ENCODE measurements at places on chromosomes 16 and 17.

DNA sequence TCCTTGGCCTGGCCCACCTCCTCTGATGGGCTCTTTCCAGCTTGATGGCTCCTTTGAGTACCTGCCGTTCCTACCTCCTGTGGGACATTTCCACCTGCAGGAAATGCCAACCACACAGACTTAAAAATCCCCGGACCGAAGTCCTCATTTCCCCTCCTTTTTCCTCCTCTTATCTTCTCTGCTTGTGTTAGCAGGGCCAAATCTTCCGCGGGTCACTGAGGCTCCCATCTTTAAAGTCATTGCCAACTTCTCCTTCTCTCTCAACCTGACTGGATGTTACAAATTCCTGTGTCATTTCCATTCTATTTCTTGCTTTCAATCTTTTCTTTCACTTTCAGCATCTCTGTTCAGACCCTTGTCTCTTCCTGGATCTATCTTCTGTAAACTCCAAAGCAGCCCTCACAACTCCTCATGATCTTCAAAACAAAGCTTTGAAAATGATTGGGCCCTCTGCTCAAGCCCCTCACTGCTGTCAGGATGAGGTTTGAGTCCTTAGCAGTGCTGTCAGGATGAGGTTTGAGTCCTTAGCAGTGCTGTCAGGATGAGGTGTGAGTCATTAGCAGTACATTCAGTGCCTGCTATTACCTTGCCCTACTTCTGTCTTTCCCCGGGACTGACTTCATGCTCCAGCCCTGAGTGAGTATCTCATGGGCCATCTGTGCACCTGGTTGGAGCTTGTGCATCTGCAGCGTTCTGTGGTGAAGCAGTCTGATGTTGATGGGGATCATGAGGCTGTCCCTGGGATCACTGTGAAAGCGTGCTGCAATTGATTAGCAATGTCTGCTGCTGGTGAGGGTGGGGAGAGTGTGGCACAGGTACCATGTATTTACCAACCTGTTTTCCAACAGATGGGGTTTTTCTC, 100.1 kb downstream of the IRF8 start:
- DNase-seq: no peak
- H3K27ac ChIP-seq: peak overlapping the region; percentile 45
- H3K27me3 ChIP-seq: peaks cover 4% of the 10 kb centered on the region

- peaks cover 19% of the 10 kb centered on the region for H3K4me1 ChIP-seq
- H3K4me3 ChIP-seq: no peak overlapping the region
- DNase-seq: no peak
- H3K27ac ChIP-seq: no peak overlapping the region
- H3K27me3 ChIP-seq: no peaks in the 10 kb centered on the region
Measured at GRCh38 chr17:37278247-37278894, 97.4 kb upstream of the C17orf78 start.

GRCh38 chr17:78241277-78242023, 10.0 kb downstream of the TMEM235 start:
- H3K36me3 ChIP-seq: no peaks in the 10 kb centered on the region
- peaks cover 5% of the 10 kb centered on the region for H3K4me1 ChIP-seq
- H3K27me3 ChIP-seq: peaks cover 3% of the 10 kb centered on the region
- no peak for DNase-seq
- H3K27ac ChIP-seq: no peak overlapping the region
- no peak overlapping the region for H3K4me3 ChIP-seq

GRCh38 chr16:88376835-88377726, 5.7 kb upstream of the ZNF469 start:
- H3K27ac ChIP-seq: no peak overlapping the region
- H3K27me3 ChIP-seq: no peaks in the 10 kb centered on the region
- no peaks in the 10 kb centered on the region for H3K36me3 ChIP-seq
- peak; percentile 14 for DNase-seq

- no peak overlapping the region for H3K4me3 ChIP-seq
- peaks cover 8% of the 10 kb centered on the region for H3K4me1 ChIP-seq
- peaks cover 5% of the 10 kb centered on the region for H3K27me3 ChIP-seq
- H3K36me3 ChIP-seq: no peaks in the 10 kb centered on the region
- no peak for DNase-seq
Measured at GRCh38 chr16:474420-475122, 49.1 kb downstream of the RAB11FIP3 start.

DNA sequence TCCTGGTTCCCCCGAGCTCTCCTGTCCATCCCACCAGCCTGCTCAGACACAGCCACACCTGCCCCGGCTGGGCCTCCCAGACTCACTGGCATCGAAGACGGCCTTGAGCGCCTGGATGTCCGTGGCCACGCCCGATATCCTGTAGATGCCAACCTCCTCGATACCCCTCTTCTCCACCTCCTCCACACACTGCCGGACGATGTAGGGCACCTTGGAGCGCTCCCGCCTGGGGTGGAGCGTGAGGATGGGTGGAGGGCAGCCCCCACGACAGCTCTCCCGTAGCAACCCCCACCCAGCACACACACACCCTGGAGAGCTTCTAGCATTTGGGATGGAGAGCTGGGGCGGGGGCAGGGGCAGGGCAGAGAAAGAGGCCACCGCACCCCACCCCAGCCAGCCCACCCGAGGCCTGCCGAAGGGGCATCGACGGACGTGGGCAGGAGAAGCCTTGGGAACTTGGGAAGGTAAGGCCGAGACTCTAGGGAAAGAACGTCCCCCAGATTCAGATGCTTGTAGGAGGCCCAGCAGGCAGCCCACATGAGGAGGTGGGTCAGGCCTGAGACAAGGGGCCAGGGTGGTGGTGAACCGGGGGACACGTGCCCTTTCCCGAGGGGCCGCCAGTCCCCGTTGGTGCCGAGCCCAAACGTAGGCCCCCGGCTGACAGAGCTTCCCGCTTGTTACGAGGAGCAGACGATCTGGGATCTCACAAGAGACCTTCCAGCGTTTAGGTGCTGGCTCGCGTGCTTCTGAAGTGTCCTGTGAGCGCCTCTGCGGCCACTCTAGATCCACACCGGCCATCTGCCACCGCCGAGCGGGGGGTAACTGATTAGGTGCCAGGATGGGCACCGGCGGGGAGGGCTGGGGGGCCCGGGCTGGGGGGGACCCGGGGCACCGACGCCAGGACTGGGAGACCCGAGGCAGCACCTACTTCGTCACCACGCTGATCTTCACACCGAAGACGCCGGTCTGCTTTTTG, 15.1 kb downstream of the TIMM22 start:
- no peak overlapping the region for H3K4me3 ChIP-seq
- H3K4me1 ChIP-seq: peaks cover 1% of the 10 kb centered on the region
- peaks cover 7% of the 10 kb centered on the region for H3K27me3 ChIP-seq
- no peaks in the 10 kb centered on the region for H3K36me3 ChIP-seq
- DNase-seq: no peak

GRCh38 chr16:86520317-86521210, 10.2 kb downstream of the FOXF1 start:
- H3K27ac ChIP-seq: no peak overlapping the region
- no peak for DNase-seq
- peaks cover 18% of the 10 kb centered on the region for H3K27me3 ChIP-seq
- peaks cover 6% of the 10 kb centered on the region for H3K4me1 ChIP-seq
- H3K36me3 ChIP-seq: no peaks in the 10 kb centered on the region
- no peak overlapping the region for H3K4me3 ChIP-seq

- peak overlapping the region; percentile 60 for H3K4me3 ChIP-seq
- peaks cover 63% of the 10 kb centered on the region for H3K4me1 ChIP-seq
- no peak for DNase-seq
- H3K27me3 ChIP-seq: peaks cover 14% of the 10 kb centered on the region
- H3K27ac ChIP-seq: peak overlapping the region; percentile 84
Measured at GRCh38 chr16:49833796-49834530, 21.9 kb downstream of the ZNF423 start.

GRCh38 chr16:69921127-69921526, 30.0 kb upstream of the CLEC18A start:
- peaks cover 2% of the 10 kb centered on the region for H3K27me3 ChIP-seq
- no peak for DNase-seq
- no peak overlapping the region for H3K27ac ChIP-seq
- peaks cover 27% of the 10 kb centered on the region for H3K4me1 ChIP-seq
- H3K36me3 ChIP-seq: no peaks in the 10 kb centered on the region
- H3K4me3 ChIP-seq: no peak overlapping the region

DNA sequence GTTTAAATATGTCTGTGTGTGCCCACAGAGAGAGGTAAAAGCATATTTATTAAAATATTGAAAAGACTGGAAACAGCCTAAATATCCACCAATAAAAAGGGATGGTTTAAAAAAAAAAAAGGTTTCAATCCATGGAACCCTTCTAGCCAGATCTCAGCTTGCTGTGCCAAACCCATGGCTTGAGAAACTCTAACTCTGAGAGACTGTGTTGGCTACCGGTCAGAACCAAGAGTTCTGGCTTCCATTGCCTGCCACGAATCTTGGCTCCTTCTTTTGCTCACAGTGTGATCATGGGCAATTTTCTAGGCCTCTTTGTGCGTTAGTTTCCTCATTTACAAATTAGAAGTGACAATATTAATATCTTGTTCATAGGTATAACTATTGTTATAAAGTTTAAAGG, 201.3 kb upstream of the IRX3 start:
- peaks cover 4% of the 10 kb centered on the region for H3K36me3 ChIP-seq
- peaks cover 2% of the 10 kb centered on the region for H3K4me1 ChIP-seq
- H3K27me3 ChIP-seq: peaks cover 4% of the 10 kb centered on the region
- H3K27ac ChIP-seq: no peak overlapping the region
- H3K4me3 ChIP-seq: no peak overlapping the region

DNA sequence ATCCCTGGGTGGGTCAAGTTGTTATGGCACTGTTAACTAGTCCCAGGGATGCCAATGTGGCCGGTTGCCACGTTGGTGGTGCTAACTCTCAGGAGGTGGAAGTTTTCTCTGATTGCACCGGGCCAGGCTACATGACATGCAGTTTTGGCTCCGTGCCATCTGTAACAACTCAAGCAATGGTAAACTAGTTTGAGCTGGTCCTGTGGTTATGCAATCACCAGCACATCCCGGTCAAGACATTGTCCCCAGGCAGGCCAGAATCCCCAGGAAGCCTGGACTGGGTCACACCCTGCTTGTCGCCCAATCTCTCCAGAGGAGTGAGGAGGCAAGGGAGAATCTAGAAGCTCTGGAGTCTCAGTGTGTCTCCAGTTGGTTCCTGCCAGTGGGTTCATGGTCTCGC, 10.1 kb upstream of the CCL17 start:
- H3K36me3 ChIP-seq: no peaks in the 10 kb centered on the region
- DNase-seq: no peak
- H3K27me3 ChIP-seq: no peaks in the 10 kb centered on the region
- no peak overlapping the region for H3K27ac ChIP-seq
- H3K4me3 ChIP-seq: no peak overlapping the region

GRCh38 chr17:70251706-70252105, 82.4 kb downstream of the KCNJ2 start:
- DNase-seq: no peak
- no peak overlapping the region for H3K4me3 ChIP-seq
- no peak overlapping the region for H3K27ac ChIP-seq
- no peaks in the 10 kb centered on the region for H3K27me3 ChIP-seq

GRCh38 chr17:30952638-30953393, 18.0 kb upstream of the RNF135 start:
- no peaks in the 10 kb centered on the region for H3K36me3 ChIP-seq
- no peak overlapping the region for H3K27ac ChIP-seq

GRCh38 chr17:30363715-30364202, 15.0 kb upstream of the CPD start:
- no peak overlapping the region for H3K27ac ChIP-seq
- no peaks in the 10 kb centered on the region for H3K4me1 ChIP-seq
- no peak overlapping the region for H3K4me3 ChIP-seq
- H3K27me3 ChIP-seq: no peaks in the 10 kb centered on the region

DNA sequence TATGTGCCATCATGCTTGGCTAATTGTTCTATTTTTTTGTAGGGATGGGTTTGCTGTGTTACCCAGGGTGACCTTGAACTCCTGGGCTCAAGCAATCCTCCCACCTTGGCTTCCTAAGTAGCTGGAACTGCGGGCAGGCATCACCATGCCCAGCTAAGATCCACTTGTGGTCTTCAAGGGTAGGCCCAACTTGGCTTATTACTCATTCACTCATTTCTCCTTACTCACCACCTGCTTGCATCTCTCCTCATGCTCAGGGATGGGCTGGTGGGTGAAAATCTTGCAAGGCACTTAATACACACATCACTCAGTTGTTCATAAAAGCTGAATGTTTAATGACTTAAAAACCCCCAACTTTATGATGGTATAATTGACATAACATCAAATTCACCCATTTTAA, 207.8 kb downstream of the SHISA9 start:
- DNase-seq: no peak
- H3K4me1 ChIP-seq: peaks cover 15% of the 10 kb centered on the region
- no peaks in the 10 kb centered on the region for H3K36me3 ChIP-seq
- no peak overlapping the region for H3K4me3 ChIP-seq
- H3K27ac ChIP-seq: no peak overlapping the region
- H3K27me3 ChIP-seq: peaks cover 4% of the 10 kb centered on the region

- H3K27me3 ChIP-seq: peaks cover 29% of the 10 kb centered on the region
- H3K36me3 ChIP-seq: no peaks in the 10 kb centered on the region
- peak; percentile 84 for DNase-seq
- peak overlapping the region; percentile 79 for H3K27ac ChIP-seq
- peak overlapping the region; percentile 88 for H3K4me3 ChIP-seq
Measured at GRCh38 chr16:3149630-3150345, 15.0 kb downstream of the ZNF213 start.

- no peak overlapping the region for H3K4me3 ChIP-seq
- DNase-seq: no peak
- no peaks in the 10 kb centered on the region for H3K36me3 ChIP-seq
- H3K27me3 ChIP-seq: no peaks in the 10 kb centered on the region
- no peak overlapping the region for H3K27ac ChIP-seq
Measured at GRCh38 chr17:77109764-77110359, 30.9 kb upstream of the SEC14L1 start.

DNA sequence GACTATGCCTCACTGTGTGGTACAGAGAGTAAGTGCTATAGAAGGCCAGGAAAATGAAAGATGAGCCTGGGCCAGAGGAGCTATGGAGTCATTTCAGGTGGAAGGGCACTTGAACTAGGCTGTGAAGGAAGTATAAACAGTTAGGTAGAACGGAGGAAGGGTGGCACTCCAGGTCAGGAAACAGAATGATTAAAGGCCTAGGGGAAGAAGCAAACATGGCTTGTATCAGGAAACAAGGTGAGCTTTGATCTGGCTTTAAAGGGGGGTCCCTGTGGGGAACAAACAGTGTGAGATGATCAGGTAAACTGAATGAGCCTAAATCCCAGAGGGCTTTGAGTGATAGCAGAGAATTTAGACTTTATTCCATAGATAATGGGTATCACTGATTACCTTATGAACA, 16.9 kb downstream of the MAP3K3 start:
- no peak overlapping the region for H3K27ac ChIP-seq
- H3K36me3 ChIP-seq: no peaks in the 10 kb centered on the region
- H3K4me1 ChIP-seq: peaks cover 6% of the 10 kb centered on the region
- DNase-seq: no peak

DNA sequence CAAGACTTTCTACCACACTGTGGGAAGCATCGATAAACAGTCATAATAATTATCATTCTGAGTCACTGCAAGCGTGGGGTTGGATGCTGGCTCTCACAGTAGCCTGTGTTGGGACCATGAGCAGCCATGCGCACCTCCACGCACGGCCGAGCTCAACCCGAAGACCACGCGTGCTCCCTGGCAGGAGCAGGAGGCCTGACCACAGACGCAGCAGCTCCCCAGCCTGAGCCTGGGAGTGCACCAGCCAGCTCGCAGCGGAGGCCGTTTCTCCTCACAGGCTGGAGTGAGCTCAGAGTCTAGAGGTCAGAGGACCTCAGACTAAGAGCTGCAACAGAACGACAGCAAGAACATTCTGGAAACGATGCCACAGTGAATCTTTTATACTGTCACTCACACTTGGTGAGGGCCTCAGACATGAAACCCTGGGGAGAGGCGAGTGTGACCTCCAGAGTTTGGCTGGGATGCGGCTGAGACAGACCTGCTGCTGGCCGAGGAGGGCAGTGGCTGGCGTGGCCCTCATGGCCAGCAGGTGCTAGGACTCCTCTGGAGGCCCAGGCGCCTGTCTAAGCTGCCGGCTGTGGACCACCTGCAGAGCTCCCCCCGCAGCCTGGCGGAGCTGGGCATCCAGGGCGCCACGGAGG, 6.0 kb downstream of the NDUFAF8 start:
- H3K36me3 ChIP-seq: no peaks in the 10 kb centered on the region
- H3K27me3 ChIP-seq: peaks cover 10% of the 10 kb centered on the region
- peak; percentile 23 for DNase-seq
- peak overlapping the region; percentile 20 for H3K4me3 ChIP-seq
- peak overlapping the region; percentile 23 for H3K27ac ChIP-seq

All from glutamatergic neuron (in vitro differentiated cells).